Upper lobe of left lung (tissue), 6 donors: ENCODE measurements at places on chromosomes 5 and 9. TPM values are rescaled to one million over a fixed set of nuclear protein-coding genes. Genes with fewer than 3 reads are reported as not detected.

Gene TMOD1
- total RNA-seq = 9.8 TPM

Gene NRARP
- 13.0 TPM for total RNA-seq

DNA sequence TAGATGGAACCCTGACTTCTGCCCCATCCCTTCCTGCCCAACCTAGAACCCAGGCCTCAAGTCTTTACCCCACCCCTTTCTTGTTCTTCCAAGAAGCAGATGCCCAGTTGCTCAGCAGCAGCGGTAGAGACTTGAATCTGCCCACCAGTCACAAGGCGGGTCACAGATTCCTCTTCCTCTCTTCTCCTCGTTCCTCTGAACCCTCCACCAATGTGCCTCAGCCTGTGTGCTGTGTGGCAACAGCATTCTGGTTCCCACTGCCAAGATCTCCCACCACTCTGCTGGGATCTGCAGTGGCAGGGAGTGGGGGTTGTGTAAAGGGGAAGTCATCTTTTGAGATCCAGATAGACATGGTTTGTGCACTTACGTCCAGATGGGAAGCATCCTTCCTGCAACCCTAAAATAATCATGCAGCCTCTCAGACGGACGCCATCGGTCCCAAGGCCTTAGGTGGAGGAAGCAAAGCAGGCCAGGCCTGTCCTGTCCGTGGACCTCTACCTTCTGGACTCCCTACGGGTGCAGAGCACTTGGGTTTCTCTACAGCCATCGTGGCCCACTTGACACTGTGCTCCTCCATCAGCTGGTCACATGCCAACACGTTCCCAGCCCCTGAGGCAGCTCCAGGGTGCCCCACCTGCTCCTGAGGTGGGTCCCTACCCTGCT lies 7.7 kb upstream of the RPL26L1 start:
- H3K27ac ChIP-seq = peak overlapping the region; percentile 5
- H3K4me3 ChIP-seq = no peak overlapping the region
- no peaks in the 10 kb centered on the region for H3K4me1 ChIP-seq
- H3K36me3 ChIP-seq = peaks cover 53% of the 10 kb centered on the region
- H3K27me3 ChIP-seq = no peaks in the 10 kb centered on the region

Gene CCNJL
- 20.4 TPM for total RNA-seq

GRCh38 chr9:110126986-110127864 lies 80.7 kb downstream of the C9orf152 start:
- H3K27me3 ChIP-seq = no peaks in the 10 kb centered on the region
- H3K4me1 ChIP-seq = peaks cover 65% of the 10 kb centered on the region
- H3K27ac ChIP-seq = peak overlapping the region; percentile 73
- no peaks in the 10 kb centered on the region for H3K36me3 ChIP-seq
- peak; percentile 45 for DNase-seq

DNA sequence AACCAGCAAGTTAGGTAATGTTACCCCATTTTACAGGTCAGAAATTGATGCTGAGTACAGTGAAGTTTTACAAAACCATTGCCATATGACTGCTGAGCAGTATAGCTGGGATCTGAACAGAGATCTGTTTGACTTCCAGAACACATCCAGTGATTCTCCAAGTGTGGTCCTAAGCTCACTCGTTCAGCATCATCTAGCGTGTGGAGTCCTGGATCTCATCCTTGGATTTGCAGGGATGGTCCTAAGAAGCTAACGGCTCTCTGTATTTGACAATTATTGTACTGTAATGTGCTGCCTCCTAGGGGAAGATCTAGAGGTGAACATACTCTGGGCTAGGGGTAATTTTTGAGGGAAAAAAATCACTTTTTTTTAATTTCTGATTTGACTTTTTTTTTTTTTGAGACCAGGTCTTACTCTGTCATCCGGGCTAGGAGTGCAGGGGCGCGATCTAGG lies 1.4 kb downstream of the SLC26A2 start:
- H3K36me3 ChIP-seq = no peaks in the 10 kb centered on the region
- H3K4me3 ChIP-seq = peak overlapping the region; percentile 84
- H3K27me3 ChIP-seq = no peaks in the 10 kb centered on the region
- H3K27ac ChIP-seq = no peak overlapping the region
- H3K4me1 ChIP-seq = peaks cover 10% of the 10 kb centered on the region

DNA sequence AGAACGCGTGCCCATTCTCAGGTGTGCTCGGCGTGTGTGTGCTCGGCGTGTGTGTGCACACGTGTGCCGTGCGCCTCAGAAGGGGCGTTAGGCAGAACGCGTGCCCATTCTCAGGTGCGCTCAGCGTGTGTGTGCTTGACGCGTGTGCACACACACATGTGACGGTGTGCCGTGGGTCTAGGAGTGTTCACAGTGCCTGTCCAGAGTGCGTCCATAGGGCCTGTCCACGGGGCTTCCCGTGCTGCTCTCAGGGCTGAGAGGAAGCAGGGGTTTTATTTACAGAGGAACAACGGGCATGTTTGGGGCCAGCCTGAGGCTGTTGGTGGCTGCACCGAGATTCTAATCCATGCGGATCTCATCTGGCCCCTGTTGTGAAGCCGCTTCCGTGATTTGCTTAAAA lies 14.2 kb upstream of the AHRR start:
- no peaks in the 10 kb centered on the region for H3K27me3 ChIP-seq
- H3K4me3 ChIP-seq = no peak overlapping the region
- H3K27ac ChIP-seq = no peak overlapping the region

- DNase-seq = peak; percentile 70
- no peak overlapping the region for H3K27ac ChIP-seq
- no peaks in the 10 kb centered on the region for H3K4me1 ChIP-seq
- no peaks in the 10 kb centered on the region for H3K36me3 ChIP-seq
Measured at GRCh38 chr9:114070188-114071103, 7.7 kb downstream of the AMBP start.

Gene HAVCR1
- 0.46 TPM for total RNA-seq

DNA sequence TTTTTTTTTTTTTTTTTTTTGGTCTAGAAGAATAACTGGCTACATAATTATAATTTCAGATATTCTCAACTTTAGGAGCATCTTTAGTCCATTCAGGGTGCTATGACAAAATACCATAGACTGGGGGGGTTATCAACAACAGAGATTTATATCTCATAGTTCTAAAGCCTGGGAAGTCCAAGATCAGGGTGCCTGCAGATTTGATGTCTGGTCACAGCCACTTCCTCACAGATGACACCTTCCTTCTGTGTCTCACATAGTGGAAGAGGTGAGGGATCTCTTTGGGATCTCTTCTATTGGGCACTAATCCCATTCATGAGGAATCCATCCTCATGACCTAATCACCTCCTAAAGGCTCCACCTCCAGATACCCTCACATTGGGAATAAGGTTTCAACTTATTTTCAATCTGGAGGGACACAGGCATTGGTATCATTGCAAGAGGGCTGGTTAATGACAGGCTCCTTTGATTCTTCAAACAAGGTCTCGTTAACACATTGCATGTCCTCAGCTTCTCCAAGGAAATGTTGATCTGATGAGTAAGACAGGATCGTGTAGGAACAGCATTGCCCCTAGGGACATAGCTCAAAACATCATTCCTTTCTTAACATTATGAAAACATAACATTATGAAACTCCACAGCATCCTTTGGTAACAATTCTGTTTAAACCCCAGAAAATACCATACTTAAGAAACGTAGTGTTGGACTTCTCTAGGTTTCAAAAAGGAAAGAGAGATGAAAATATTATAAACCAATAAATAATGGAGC lies 372.4 kb downstream of the SEMA5A start:
- no peaks in the 10 kb centered on the region for H3K27me3 ChIP-seq
- H3K4me3 ChIP-seq = no peak overlapping the region
- no peaks in the 10 kb centered on the region for H3K36me3 ChIP-seq
- no peak for DNase-seq
- no peak overlapping the region for H3K27ac ChIP-seq

DNA sequence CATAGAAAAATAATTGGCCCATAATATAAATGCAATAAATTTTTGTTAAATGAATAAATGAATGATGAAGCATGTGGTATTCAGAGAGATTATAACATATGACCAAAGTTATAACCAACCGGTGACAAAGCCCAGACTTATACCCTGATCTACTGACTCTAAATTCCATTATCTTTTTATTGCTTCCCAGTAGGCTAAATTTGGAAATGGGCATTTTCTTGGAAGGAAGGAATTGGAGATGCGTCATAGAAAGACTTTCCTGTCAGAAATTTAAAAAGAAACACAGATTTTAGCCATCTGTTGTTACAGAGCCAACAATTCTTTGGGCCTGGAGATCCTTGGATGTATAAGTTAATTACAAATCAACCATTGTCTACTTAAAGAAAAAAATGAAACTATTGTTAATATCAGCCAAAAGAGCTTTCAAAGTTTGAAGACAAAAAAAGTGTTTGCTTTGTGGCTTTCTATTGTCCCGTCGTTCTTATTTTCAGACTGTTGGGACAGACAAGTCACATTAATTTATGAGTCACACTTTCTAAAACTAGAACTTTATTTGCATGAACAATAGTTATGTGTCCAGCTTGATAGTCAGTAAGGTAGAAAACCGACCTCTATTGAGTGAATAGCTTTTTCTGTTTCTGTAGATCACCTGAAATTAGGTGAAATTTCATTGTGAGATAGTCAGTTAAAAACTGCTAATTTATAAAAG lies 428.7 kb downstream of the GABRG2 start:
- no peaks in the 10 kb centered on the region for H3K4me1 ChIP-seq
- H3K27me3 ChIP-seq = no peaks in the 10 kb centered on the region
- H3K4me3 ChIP-seq = no peak overlapping the region
- no peaks in the 10 kb centered on the region for H3K36me3 ChIP-seq
- no peak for DNase-seq

DNA sequence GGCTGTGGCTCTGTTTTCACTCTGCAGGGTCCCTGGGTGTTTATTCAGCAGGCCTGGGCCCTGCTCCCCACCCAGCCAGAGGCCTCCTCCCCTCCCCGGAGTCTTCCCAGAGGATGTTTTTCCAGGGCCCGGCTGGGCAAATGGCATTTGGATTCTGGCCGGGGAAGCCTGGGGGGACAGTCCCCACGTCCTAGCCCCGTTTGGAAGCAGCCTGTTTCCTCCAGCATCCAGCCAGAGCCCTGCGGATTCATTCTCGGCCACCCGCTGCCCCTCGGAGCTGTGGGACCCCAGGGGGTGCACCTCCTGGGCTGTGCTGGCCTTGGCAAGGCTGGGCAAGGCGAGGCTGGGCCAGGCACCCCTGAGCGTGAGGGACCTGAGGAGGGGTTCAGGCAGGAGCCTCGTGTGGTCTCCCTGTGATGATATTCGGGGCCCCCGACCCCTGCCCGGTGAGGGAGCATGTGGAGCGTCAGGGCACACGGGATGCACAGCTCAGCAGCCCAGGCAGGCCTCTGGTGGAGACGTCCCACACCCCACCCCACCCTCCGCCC lies 48.8 kb upstream of the EGFL7 start:
- DNase-seq = no peak
- H3K4me1 ChIP-seq = peaks cover 34% of the 10 kb centered on the region
- no peaks in the 10 kb centered on the region for H3K27me3 ChIP-seq
- H3K36me3 ChIP-seq = no peaks in the 10 kb centered on the region
- H3K4me3 ChIP-seq = no peak overlapping the region

- no peaks in the 10 kb centered on the region for H3K4me1 ChIP-seq
- H3K27me3 ChIP-seq = no peaks in the 10 kb centered on the region
- no peak for DNase-seq
- H3K4me3 ChIP-seq = no peak overlapping the region
- H3K27ac ChIP-seq = no peak overlapping the region
- no peaks in the 10 kb centered on the region for H3K36me3 ChIP-seq
Measured at GRCh38 chr5:4877579-4877978, 262.6 kb upstream of the ADAMTS16 start.

Gene ZNF483
- total RNA-seq = 22.0 TPM

DNA sequence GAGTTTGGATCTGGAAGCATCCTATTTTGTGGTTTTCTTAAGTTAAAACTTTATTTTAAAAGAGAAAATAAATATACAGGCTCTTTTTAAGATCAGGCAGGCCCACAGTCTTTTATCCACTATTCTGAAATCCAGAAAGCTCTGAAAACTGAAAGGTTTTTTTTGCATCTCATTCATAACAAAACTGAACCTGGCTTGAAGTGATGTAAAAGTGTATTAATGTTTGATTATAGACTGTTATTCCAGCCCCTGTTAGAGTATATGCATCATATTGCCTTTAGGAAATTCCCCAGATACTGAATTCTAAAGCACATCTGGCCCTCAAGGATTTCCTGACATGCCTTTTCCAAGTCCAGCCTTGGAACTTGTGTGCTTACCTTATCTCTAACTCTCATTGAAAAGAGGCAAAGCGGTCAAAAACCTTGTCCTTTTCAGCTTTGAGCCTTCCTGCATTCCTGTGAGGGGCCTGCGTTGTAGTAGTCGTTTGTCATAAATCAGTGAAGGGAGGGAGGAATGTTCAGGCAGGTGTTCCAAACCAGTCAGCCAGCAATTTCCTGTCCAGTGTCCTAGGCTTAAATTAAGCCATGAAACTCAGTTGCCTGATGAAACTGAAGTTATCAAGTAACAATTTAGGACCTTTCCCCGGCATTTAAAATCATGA lies 110.4 kb downstream of the TLE4 start:
- no peak overlapping the region for H3K4me3 ChIP-seq
- H3K36me3 ChIP-seq = no peaks in the 10 kb centered on the region
- H3K27ac ChIP-seq = no peak overlapping the region
- DNase-seq = no peak

DNA sequence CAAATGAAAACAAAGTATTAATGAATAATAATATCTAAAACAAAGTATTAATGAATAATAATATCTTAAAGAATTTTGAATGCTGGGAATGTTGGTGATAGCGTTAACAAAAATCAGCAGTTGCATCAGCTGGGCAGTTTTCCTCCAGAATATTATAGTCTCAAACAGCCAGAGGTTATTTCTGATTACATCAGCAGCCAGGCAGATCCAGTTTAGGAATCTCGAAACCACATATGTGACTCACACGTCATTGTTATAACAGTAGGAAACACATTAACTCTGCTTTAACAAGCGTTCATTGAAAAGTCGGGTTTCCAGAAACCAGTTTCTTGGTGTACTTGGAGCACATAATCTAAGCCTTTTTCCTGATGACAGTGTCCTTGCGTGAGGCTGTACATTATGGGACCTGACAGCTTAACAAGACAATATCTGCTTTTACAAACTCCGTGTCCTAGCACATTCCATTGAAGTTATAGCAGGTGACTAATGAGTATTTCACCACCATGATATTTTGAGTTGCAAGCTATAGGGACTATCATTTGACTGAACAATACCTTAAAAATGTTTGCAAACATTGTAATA lies 559.5 kb upstream of the KLF4 start:
- H3K36me3 ChIP-seq = no peaks in the 10 kb centered on the region
- no peak for DNase-seq
- H3K27ac ChIP-seq = no peak overlapping the region
- H3K4me1 ChIP-seq = peaks cover 10% of the 10 kb centered on the region

GRCh38 chr9:128104171-128104618 lies 23.3 kb downstream of the PTGES2 start:
- H3K27me3 ChIP-seq = no peaks in the 10 kb centered on the region
- DNase-seq = no peak
- peaks cover 35% of the 10 kb centered on the region for H3K4me1 ChIP-seq
- H3K27ac ChIP-seq = peak overlapping the region; percentile 34
- H3K4me3 ChIP-seq = no peak overlapping the region

GRCh38 chr5:90803876-90804275 lies 245.3 kb downstream of the ADGRV1 start:
- no peaks in the 10 kb centered on the region for H3K4me1 ChIP-seq
- H3K36me3 ChIP-seq = no peaks in the 10 kb centered on the region
- no peak overlapping the region for H3K27ac ChIP-seq
- no peak overlapping the region for H3K4me3 ChIP-seq
- no peak for DNase-seq
- no peaks in the 10 kb centered on the region for H3K27me3 ChIP-seq
